Activated CD8-positive, alpha-beta memory T cell treated with anti-CD3 and anti-CD28 coated beads for 1 hour (primary cell): ENCODE measurements at places on chromosomes 4 and X.

GRCh38 chr4:71609167-71609566 is 174.7 kb downstream of the GC start:
- no peak for DNase-seq

- DNase-seq = no peak
Observed at GRCh38 chr4:2961811-2962441, 1.3 kb downstream of the NOP14 start.

DNA sequence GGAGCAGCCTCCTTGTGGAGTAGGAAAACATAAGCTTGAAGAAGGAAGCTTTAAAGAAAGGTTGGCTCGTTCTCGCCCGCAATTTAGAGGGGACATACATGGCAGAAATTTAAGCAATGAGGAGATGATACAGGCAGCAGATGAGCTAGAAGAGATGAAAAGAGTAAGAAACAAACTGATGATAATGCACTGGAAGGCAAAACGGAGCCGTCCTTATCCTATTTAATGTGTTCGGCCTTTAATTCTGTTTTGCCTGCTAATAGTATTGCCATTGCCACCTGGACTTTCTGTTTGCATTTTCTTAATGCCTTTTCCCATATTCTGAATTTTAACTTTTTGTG is 1.4 kb downstream of the TCEAL1 start:
- DNase-seq = no peak

GRCh38 chr4:95693594-95693993 is 144.8 kb upstream of the UNC5C start:
- DNase-seq = no peak

- no peak for DNase-seq
Observed at GRCh38 chr4:26093551-26093950, 179.5 kb downstream of the SMIM20 start.

DNA sequence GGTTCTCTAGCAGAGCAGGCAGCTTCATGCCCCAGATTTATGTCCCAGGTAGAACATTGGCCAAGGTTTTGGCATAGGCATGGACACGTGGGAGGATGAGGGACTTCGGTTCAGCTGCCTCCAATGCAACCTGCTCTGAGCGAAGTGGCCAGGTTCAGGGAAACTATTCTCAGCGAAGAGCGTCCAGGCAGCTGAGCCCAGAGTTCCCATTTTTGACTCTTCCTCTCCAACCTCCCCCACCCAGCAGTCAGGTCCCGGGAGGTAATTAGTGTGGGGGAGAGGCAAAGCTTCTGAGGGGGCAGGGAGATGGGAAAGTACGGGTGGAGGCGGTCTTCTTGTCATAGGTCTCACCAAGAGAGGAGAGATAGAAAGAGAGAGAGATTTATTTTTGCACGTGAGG is 1.0 kb downstream of the GABRA4 start:
- DNase-seq = no peak

- DNase-seq = no peak
Observed at GRCh38 chr4:77190053-77190452, 33.0 kb downstream of the CCNG2 start.

DNA sequence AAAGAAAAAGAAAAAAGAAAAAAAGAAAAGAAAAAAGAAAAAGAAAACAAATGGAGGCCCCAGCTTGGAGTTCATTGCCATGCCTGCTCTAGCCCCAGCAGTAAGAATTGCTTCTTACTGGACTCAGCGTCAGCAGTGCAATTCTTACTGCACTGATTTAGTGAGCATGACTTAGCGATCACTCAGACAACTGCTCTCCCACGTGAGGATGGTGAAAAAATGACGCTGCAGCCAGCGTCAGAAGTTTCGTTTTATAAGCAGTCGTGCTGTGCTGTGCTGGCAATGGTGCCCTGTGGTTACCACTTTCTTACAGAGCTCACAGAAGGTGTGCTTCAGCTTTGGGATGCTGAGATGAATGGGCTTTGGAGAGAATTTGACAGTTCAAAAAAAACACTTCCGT is 68.3 kb upstream of the DDX3X start:
- DNase-seq = peak; percentile 4
